ENCODE measurements at places on chromosomes 6 and 20.

- DNase-seq: no peak
These were observed 149.0 kb downstream of the HIVEP2 start for GRCh38 chr6:142796024-142796423.

- DNase-seq: no peak
These were observed 63.0 kb downstream of the ITCH start for GRCh38 chr20:34426026-34426425.

DNA sequence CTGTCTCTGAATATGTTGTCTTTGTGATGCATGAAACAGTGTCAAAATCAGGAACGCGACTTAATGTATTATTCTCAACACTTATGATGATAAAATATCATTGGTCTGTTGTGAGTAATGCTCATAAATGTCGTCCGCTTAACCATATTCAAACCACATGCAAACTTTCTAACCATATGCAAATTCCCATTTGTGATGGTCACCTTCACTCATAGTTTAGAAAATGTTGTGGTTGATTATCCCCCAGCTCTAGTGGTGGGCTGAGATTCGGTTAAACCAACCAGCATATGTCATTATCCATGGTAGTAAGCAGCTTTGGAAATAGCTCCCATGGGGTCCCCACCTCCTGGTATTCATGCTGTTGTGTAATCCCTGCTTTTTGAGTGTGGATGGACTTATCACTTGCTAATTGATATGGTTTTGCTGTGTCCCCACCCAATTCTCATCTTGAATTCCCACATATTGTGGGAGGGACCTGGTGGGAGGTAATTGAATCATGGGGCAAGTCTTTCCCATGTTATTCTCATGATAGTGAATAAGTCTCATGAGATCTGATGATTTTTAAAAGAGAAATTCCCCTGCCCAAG lies 360.0 kb upstream of the TSHZ2 start:
- DNase-seq: no peak

DNA sequence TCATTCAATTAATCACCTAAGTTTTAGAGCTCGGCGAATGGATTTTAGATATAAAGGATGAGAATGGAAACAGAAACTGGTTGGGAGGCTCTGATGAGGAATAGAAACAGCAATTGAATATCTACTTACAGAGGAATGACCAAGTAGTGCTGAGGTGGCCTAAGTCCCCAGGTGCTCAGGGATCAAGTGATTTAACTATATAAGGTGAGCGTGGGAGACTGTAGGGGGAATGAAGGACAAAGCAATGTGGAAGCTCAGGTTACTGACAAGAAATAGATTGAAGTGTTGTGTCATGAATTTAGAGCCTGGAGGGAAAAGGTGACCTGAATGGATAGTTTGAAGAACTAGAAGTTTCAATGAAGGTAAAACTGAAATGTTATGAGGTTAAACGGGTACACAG lies 495.4 kb upstream of the SOX4 start:
- DNase-seq: no peak

DNA sequence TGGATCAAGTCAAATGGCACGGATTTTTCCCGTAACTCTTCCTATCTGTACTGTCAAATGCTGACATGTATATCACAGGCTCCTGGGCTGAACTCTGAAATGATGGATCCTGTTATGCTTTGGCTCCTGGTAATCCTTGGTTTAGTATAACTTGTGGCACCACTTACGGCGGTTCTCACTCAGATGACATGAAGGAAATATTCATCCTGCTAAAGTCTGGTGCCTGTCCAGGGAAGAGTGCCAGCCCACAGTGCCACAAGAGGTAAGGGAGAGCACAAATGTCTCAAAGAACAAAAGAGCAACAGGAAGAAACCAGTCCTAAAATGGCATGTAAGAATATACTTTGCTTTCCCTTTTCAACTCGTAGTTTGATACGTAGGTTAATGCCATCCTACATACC lies 93.1 kb upstream of the TAB2 start:
- DNase-seq: no peak

GRCh38 chr6:35510916-35511561 lies 1.7 kb downstream of the TULP1 start:
- DNase-seq: no peak

DNA sequence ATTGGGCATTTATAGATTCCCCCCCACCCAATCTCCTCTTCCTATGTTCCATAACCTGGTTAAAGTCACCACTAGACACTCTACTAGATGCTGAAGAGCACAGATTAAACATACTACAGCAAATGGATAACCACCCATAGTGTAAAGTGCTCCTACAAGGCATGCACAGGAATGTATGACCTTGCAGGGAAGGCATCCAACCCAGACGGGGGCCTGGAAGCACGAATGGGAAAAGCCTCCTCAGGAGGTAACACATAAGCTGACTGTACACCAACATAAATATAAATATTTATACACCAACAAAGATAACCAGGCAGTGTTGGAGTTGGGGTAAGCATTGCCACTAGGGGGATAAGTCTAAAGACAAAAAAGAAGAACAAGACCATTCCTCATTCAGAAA lies 691.7 kb downstream of the GRIK2 start:
- no peak for DNase-seq

DNA sequence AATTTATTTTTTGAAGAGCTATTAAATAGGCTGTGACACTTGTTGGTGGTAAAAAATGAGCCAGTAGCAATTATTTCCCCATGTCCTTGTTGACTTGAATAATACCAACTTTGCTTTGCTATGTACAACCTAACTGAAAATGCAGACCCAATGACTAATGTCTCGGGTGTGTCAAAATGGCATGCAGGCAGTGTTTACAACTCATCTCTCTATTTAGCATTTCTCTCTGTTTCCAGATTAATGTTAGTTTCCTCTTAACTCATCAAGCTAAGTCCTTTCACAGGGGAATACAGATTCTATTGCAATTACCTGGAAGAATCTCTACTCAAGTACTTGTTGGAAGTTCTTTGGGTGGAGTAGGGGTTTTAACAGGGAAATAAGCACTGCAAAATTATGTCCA lies 504.4 kb downstream of the BCKDHB start:
- no peak for DNase-seq

GRCh38 chr6:99871641-99872040 lies 122.4 kb downstream of the MCHR2 start:
- no peak for DNase-seq

DNA sequence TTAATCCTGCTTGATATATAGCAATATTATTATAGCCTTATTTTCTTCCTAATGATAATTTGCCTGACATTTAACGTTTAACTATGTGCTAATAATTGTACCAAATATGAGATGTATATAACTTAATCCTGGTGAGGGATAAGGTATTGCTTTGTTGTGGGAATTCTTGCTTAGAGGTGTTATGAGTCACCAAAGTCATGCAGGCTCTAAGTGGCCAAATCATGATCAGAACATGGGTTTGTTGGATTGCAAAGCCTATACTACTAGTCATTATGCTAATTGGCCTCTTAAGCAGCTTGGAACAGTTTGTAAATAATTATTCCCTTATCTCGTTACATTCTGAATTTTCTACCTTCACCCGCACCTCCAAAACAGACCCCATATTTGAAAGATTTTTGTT lies 21.9 kb upstream of the C6orf141 start:
- peak; percentile 16 for DNase-seq

- peak; percentile 40 for DNase-seq
These were observed 80.2 kb downstream of the PREP start for GRCh38 chr6:105322499-105323225.

DNA sequence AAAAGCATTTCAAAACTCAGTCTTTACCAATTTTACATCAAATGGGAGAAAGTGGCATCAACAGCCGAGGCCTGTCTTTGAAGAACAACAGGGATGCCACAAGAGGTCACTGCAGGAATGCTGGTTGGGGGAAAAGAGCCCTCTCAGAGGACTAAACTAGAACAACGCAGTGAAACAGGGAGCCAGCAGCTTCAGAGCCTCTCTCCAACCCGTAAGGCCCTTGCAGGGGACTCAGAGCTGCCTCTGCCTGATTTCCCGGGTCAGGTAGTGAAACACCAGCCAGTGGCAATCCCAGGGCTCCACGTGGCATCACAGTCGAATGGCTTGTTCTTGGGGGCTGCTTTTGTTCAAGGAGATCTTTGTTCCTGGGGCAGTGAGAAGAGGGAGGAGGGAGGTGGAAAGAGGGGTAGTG lies 55.0 kb upstream of the KCNK16 start:
- peak; percentile 6 for DNase-seq

DNA sequence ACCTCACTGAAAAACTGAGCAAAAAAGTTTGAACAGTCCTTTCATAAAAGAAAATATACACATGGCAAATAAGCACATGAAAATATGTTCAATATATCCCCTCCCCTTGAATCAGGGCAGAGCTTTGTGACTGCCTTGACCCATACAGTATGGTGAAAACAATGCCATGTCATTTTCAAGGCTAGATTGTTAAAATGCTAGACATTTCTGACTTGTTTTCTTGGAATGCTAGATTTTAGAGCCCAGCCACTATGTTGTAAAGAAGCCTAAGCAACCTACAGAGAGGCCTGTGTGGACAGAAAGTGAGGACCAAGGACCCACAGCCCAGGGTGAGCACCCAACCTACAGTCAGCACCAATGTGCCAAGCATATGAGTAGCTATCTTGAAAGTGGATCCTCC lies 17.1 kb upstream of the ASF1A start:
- no peak for DNase-seq

DNA sequence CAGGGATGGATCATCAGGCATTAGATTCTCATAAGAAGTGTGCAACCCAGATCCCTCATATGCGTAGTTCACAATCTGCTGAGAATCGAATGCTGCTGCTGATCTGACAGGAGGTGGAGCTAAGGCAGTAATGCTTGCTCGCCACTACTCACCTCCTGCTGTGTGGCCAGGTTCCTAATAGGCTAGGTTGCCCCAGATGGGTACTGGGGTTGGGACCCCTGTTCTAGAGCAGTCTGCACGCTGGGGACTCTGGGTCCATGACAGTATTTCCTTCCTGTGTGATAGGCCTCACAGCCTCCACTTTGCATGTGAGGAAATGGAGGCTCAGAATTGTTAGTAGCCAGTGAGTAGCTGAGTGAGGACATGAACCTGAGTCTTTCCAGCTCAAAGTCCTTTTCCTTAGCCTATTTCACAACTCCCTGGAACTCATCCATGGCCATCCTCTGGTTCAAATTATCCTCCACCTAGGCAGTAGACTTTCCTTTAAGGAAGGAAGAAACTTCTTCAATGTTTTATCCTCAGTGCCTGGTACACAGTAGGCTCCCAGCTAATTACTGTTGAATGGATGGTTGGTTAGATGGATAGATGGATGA lies 117.2 kb downstream of the SYCP2 start:
- no peak for DNase-seq

- DNase-seq: no peak
These were observed 63.1 kb downstream of the PLEKHG1 start for GRCh38 chr6:150662814-150663213.

DNA sequence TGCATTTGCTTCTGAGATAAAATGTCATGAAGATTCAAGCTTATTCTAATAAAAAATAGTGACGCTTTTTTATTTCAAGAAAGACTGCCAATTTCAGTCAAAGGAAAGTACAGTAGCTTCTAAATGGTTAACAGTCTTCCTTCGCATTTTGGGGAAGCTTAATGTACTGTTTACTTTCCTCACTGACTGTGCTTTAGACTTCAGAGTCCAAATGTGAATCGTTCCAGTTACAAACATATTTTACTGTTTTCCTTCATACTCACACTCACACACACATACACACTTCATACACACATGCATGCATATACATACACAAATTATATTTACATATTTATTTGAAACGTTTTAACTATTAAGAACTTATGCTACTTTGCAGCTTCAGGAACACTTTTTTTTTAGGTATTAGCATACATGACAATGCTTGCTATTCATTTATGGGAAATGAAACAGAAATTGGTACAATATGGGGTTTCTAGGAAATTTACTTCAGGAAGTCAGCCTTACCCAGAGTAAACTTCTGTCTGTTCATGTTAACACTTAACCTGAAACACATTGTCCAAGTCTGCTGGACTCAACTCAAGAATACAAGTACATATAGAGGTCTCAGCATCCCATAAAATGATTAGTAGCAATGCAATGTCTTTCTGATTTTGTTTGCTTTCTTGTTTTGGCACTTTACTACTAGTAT lies 145.4 kb downstream of the RPS12 start:
- DNase-seq: no peak

- DNase-seq: no peak
These were observed 215.2 kb upstream of the TAB2 start for GRCh38 chr6:149102324-149102723.

DNA sequence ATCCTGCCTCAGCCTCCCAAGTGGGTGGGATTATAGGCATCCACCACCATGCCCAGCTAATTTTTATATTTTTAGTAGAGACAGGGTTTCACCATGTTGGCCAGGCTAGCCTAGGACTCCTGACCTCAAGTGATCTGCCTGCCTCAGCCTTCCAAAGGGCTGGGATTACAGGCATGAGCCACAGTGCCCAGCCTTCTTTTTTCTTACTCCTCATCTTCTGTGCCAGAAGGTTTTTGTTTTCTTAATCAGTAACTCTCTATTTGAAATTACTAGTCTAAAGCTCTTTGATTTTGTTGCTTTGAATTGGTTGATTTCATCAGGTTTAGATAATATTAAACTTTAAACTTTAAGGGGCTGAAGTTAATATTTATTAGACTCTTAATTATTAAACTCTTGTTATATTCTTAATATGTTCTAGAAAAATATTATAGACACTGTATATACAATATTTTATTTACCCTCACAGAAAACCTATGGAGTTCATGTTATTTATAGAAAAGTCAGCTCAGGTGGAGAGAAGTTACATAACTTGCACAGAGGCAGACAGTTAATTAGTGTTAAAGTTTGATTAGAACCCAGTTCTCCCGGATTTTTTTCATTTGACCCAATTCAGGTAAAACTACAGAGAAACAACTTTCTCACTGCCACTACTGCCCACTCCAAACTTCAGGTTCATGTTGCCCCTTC lies 177.4 kb upstream of the SGK1 start:
- DNase-seq: no peak

DNA sequence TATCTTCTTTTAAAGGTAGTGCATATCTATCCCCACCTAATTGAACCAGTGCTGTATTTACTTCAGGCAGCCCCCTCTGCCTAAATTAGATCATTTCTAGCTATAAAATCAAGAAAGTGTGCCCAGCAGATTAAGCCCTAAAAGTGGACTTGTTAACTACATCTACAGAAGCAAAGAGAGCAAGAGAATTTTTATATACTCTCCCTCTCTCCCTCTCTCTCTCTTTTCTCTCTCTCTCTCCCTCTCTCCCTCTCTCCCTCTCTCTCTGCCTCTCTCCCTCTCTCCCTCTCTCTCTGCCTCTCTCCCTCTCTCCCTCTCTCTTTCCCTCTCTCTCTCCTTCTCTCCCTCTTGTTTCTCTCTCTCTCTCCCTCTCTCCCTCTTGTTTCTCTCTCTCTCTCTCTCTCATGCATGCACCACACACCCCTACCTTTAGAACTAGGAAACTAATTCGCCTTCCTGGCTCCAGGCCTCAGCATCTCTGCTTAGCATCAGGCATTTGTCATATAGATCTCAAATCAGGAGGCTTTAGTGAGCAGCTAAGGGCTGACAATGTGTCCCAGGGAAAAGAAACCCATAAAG lies 71.4 kb downstream of the FOXA2 start:
- no peak for DNase-seq

DNA sequence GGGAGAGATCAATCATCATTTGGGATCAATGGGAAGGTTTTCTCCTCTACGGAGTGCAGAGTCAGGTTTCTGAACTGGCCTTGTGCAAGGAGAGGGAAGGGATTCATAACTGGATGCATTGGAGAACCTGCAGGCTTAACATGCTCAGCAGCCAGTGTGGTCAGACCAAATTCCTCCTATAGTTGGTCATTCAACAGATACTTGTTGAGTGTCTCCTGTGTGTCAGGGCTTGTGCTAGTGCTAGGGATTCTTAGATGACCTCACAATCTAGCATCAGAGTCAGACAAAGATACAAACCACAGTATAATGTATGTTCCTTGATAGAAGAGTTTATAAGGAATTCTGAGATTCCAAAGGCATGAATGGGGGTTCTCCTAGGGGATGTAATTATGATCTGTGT lies 23.9 kb downstream of the RALY start:
- no peak for DNase-seq
